AG04450 (cell line): ENCODE measurements at places on chromosomes 2 and 18.

GRCh38 chr2:236309669-236310029 lies 45.4 kb upstream of the ASB18 start:
- no peak for DNase-seq

- no peak for DNase-seq
Observed at GRCh38 chr2:54966165-54966832, 84.0 kb downstream of the RTN4 start.

- DNase-seq = no peak
Observed at GRCh38 chr2:175055993-175056392, 50.8 kb upstream of the CHN1 start.

- no peak for DNase-seq
Observed at GRCh38 chr18:3919396-3920061, 469.6 kb downstream of the TGIF1 start.

GRCh38 chr2:156784020-156784701 lies 348.0 kb downstream of the GPD2 start:
- no peak for DNase-seq

DNA sequence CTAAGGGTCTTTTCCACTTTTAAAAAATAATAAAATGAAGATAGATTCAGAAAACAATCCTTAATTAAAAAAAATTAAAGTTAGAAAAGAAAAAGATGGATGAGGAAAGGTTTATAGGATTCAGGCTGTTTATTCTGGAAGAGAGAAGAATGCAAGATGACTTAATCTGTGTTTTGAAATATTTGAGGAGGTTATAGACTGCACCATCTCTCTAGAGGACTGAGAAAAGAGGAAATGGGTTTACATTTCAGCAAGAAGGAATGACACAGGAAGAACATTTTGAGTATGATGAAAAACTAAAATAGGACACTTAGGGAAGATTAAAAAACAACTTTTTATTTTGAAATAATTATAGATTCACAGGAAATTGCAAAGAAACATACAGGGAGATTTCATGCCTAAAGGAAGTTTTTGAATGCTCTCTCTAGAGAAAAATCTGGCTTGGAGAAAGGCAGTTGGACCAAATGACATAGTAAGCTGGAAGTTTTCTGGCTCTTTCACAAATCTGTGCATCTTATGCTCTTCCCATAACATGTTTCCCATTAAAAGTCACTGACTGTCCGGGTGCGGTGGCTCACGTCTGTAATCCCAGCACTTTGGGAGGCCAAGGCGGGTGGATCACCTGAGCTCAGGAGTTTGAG lies 75.0 kb downstream of the CERS6 start:
- no peak for DNase-seq

DNA sequence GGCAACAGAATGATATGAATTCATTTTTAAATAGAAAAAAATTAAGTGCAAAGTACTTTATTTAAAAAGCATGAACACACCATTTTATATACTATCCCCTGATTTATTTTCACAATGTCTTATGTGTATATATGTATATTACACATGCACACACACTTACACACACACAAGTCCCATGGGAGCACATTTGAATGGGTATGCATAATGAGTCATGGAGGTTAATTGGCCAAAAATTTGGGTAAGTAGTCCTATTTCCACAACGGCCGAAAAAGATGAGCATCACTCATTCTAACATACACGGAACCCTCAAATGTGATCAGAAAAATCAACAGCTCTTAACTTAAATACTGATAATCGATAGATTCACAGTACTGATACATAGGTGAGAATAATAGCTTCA lies 97.4 kb upstream of the NABP1 start:
- DNase-seq = no peak

- DNase-seq = no peak
Observed at GRCh38 chr2:65392609-65393008, 39.8 kb downstream of the SPRED2 start.

DNA sequence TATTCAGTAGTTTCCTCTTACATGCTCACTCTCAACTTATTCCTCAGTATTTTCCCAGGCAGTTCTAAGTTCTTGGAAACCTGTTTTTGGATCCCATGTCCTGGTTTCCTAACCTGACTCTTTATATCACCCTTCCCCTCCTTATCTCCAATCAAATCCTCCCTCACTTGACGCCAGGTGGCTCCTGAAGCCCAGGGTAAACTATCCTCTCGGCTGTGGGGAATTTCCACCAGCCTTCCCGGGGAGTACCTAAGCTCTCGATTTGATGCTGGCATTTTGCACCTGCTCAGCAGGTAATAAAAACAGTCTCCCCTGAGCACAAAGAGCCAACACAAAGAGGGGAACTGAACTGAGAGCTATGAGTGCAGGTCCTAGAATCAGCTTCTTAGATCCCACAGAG lies 538.0 kb downstream of the SLC4A3 start:
- DNase-seq = no peak

DNA sequence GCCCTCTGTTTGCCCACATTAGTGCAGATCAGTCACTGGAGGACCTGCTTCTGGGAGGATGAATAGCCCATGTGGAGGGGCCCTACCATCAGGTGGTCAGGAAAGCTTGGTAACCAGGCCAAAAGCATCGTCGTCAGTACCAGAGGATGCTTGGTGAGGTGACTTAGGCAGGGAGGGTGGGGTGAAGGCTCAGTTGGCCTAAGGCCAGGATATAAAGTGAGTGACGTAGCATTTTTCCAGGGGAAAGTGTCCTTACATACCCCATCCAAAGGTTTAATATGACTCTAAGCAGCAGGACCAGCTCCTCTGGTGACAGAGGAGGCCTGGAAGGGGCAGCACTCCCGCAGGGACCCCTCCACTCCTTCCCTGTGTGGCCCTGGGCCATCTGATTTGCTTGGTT lies 27.7 kb upstream of the DNMT3A start:
- no peak for DNase-seq

DNA sequence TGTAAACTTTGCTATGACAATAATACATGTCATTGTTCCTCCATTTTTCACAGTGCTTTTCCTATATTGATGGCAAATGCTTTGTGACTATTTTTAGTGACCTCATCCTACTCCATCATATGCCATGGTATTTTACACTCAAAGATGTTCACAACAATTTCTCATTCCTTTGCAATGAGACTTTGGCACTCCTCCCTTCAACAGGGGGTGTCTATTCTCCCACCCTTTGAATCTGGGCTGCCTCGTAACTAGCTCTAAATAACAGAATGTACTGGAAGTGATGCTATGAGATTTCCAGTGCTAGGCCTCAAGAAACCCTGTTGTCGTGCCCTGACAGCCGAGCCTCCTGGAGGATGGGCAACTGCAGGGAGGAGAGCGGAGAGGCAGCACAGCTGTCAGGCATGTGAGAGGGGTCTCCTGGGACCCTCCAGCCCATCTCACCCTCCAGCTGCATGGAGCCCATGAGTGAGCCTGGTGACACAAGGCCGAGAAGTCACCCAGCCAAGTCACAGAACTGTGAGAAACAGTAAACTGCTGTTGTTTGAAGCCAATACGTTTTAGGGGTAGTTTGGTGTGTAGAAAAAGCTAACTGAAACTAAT lies 103.1 kb upstream of the APCDD1 start:
- no peak for DNase-seq

- no peak for DNase-seq
Observed at GRCh38 chr18:51350081-51350480, 152.6 kb upstream of the MEX3C start.

DNA sequence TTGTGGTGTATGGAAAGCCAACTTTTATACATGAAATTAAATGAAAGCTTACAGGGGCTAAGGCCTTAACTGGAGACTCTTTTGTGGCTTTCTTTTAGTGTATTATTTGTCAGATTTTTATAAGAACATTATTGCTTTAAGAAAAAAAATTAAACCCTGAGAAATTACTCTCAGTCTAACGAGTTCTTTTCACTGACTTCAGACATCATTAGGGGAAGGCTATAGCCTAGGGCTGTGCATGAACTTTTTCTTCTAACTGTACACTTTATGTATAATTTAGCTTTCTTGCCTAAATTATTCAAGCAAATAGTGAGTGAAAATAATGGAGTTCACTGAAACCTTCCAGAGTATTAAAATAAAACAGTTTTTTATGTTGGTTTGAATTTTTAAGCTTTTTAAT lies 151.1 kb upstream of the MEIS1 start:
- no peak for DNase-seq

- no peak for DNase-seq
Observed at GRCh38 chr2:120896901-120897300, 161.2 kb downstream of the GLI2 start.

DNA sequence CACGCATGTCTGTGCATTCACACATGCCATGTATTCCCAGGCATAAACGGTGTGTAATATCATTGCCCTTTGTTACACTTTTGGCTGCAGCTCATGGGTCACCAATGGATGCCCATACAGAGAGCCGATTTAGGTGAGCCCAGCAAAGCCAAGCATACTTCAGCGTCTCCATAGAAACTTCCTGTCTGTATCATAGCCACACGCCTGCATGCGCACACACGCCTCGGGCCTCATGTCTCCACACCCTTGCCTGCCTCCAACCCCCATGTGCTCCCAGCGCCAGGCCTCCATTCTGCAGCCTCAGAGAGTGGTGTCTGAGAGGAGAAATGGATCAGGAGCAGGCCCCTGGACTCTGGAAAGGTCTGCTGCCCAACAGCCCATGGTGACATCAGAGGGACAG lies 33.5 kb upstream of the SELENOI start:
- no peak for DNase-seq

DNA sequence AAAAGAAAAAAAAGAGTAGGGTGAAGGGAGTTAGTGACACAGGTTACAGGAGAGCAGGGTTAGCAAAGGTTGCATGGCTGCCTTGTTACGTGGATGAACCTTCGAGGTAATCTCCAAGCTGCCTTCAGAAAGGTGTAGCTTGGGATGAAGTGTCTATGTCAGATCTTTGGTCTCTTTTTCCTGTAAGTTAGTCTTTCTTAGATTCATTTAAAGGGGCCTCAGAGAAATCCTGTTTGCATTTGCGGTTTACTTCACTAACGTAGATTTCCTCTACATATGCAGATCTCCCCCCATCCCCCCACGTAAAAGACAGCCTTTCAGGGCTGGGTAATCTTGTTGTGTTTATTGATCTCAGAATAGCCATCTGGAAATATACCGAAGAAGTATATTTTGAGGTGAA lies 83.7 kb downstream of the MTA3 start:
- no peak for DNase-seq

- no peak for DNase-seq
Observed at GRCh38 chr18:7671105-7671504, 104.0 kb downstream of the PTPRM start.

DNA sequence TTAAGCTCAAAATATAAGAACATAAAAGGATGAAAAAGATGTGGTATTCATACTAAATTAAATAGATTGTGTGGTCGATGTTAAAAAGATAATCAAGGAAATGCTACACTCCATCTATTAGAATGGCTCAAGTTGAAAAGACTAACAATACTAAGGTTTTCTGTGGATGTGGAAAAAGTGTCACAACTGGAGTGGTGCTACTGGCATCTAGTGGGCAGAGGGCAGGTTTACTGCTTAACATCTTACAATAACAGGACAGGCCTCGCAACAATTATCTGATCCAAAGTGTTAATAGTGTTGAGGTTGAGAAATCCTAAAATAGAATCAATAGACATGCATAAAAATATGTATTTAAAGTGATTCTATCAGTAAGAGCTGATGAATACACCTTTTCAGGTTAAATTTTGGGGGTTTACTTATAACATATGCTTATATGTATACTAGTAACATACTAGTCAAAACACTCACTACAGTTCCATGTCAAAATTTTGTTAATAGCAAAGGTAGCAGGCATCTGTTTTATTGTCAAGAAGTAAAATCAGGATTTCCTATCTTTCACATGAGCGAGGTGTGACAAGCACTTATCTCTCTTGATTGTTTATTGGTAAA lies 91.5 kb upstream of the TMEFF2 start:
- peak; percentile 23 for DNase-seq

GRCh38 chr2:20231159-20231558 lies 6.2 kb upstream of the SDC1 start:
- no peak for DNase-seq

- no peak for DNase-seq
Observed at GRCh38 chr2:230700447-230700846, 12.2 kb upstream of the CAB39 start.

GRCh38 chr2:206611191-206611590 lies 31.1 kb upstream of the FAM237A start:
- DNase-seq = no peak

DNA sequence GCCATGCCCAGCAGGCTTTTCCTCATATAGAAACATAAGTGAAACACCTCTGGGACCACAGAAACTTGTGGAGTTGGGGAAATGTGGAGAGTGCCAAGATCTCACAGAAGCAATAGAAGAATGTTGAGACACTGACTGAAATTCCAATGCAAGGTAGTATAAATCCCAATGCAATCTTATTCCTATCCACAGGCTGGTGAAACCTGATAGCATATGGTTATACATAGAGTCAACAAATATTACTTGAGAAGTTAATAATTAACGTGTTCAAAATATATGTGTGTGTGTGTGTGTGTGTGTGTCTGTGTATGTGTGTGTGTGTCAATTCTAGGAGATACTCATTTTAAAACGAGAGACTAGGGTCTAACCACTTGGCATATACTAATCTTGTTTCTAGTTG lies 776.8 kb upstream of the ACVR2A start:
- DNase-seq = no peak

DNA sequence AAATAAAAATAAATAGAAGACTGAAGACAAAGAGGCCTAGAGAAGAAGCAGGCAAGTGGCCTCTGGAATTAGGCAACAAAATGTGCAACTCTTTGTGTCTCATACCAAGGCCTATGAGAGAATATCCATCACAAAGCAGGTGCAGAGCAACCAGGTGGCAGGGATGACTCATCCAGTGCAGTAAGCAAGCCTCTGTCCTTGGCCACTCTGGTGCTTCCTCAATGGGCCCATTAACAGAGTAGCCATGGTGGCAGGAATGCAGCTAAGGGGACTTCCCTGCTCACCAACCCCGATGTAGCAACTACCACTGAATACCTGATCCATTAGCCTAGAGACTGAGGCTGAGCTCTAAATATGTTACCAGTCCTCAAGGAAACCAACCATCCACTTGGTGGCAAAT lies 11.0 kb upstream of the EPG5 start:
- no peak for DNase-seq

DNA sequence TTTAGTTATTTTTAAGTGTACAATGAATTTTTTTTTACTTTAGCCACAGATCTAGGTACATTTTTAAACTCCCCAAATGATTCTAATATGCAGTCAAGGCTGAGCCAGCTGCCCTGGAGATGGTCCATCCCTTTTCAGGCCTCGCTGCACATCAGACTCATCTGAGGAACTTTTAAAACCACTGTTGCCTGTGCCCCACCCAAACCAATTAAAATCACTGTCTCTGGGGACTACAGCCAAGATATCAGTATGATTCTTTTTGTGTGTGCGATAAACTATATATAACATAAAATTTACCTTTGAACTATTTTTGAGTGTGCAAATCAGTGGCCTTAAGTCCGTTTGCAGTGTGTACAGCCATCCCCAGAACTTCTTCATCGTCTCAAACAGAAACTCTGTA lies 9.1 kb upstream of the MALT1 start:
- DNase-seq = no peak

- no peak for DNase-seq
Observed at GRCh38 chr18:48136051-48136826, 205.8 kb upstream of the SMAD2 start.
